Head of caudate nucleus (tissue), 42 donors: ENCODE measurements at places on chromosomes 13 and 19.

DNA sequence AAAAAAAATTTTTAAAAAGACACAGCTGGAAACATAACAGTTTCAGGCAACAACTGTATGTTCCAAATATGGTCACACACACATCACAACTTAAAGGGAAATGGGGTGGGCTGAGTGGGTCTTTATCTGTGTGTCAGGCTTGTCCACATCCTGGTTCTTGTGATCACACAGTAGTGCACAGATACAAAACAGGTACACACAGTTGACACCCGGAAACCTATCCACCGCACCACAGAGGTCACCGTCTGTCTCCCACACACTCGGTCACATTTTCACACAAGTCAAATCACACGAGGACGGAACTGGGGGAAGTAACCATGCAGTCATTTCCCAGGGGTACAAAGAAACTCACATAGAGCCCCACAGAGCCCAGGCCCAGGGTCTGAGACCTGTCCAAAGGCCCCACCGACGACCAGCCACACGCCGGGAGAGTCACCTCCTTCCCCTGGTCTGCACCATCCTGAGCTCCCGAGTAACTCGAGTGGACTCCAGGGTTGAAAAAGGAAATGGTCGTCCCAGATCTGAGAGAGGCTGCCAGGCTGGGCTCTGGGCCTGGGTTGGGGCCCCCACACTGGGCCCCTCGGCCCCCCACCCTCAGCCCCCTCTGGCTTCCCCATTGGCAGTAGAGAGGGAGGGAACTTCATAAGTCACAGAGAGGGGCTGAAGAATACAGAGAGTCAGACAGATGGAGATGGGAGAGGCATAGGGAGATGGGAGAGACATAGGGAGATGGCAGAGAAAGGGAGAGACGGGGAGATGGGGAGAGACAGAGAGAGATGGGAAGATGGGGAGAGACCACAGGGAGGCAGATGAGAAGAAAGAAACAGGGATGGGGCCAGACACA, 1.3 kb upstream of the PPAN start:
- DNase-seq = no peak

- no peak for DNase-seq
Observed at GRCh38 chr19:10756791-10757190, 38.9 kb downstream of the DNM2 start.

GRCh38 chr13:100854006-100854405, 179.4 kb upstream of the TMTC4 start:
- no peak for DNase-seq

DNA sequence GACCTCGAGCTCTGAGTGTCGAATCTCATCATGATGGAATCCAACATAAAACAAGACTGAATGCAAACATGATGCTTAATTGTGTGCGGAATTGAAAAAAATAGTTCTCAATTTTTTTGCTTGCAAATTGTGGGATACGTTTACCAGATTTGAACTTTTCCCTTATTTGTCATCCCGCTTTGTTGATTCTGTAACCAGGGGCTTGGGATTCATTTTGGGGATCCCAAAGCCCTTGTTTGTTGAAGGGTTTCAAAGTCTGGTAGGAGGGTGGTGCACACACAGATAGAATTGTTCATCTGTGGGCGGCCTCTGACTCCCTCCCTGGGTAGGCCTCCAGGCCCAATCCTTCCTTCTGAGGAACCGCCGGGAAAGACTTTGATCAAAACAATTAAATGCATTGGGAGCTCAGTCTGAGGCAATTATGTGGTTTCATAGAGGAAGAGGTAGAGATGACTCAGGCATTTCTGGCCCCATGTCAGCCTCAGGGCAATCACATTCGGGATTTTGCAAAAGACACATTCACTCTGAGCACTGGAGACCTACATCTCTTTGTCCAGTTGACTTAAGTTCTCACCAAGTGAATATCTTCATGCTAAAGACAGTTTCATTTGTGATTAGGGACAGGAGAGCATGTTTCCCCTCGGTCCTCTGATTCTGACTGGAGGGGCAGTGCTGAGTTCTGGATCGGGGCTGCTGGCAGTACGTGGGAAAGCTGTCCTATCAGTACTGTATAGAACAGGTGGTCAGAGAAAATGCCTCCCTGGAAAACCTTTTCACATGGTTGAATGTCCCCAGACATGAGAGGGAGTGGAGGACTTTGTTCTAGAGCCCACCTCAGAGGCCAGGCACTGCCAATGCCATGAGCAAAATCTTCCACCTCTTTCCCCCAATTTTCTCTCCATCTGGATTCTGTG, 27.8 kb upstream of the IGFL4 start:
- DNase-seq = no peak

- DNase-seq = no peak
Observed at GRCh38 chr13:94327318-94327717, 152.2 kb downstream of the DCT start.

DNA sequence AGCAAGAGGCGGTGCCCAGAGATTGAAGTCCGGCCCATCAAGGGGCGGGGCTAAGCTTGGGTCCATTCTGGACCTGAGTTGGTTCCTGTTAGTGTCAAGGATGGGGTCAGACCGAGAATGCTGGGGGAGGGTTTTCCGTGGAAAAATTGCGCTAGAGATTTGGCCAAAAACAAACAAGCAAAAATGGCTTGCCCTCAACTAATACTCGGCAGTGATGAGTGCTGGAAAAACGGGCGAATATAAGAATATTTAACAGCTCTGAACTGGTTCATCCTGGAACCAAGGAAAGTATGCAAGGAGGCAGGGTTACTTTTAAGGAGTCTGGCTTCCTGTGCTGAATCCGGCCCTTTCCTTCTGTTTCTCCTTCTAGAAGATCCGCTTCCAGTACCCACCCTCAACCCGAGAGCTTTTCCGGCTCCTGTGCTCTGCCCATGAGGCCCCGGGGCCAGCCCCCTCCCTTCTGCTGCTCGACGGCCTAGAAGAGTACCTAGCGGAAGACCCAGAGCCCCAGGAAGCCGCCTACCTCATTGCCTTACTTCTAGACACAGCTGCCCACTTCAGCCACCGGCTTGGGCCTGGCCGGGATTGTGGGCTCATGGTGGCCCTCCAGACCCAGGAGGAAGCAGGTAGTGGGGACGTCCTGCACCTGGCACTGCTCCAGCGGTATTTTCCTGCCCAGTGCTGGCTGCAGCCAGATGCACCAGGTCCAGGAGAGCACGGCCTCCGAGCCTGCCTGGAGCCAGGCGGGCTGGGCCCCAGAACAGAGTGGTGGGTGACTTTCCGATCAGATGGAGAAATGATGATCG, 880 bp downstream of the SWSAP1 start:
- DNase-seq = peak; percentile 39

DNA sequence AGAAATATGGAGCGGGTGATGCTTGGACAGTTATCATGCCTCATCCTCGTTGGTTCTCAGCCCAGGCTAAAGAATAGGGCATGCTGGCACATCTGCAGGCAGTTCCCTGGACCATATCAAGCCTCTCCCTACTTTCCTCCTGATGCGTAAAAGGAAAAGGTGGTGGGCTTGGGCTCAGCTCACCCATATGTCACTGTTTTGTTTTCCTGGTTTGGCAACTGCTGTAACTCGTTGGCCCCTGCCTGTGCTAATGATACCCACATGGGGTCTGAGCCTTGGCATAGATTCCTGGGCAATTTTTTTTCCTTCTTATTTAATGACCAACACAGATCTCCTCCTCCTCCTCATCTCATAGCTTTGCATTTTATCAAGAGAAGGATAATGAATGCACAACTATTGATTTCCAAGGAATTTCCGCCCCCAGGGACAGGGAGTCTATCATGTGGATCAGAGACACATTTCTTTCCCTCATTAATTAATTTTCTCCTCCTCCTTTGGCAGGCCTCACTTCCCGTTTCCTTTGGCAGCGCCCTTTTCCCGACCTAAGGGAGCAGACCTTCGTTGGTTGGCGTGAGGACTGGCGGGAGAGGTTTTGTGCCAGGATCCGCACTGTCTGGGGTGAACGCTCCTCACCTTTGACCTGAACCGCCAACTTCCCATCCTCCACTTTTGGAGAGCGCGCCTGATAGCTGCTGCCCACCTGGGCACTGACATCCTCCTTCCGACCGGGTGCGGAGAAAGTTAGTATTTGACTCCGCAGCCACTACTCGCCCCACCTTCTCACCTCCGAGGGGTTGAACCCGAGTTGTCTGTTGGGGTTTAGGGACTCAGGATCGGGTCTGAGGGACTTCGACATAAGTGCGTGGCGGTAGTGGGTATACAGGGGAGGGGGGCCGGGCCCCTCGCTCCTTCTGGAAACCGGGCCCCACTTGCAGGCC, 3.4 kb upstream of the POU4F1 start:
- DNase-seq = no peak

DNA sequence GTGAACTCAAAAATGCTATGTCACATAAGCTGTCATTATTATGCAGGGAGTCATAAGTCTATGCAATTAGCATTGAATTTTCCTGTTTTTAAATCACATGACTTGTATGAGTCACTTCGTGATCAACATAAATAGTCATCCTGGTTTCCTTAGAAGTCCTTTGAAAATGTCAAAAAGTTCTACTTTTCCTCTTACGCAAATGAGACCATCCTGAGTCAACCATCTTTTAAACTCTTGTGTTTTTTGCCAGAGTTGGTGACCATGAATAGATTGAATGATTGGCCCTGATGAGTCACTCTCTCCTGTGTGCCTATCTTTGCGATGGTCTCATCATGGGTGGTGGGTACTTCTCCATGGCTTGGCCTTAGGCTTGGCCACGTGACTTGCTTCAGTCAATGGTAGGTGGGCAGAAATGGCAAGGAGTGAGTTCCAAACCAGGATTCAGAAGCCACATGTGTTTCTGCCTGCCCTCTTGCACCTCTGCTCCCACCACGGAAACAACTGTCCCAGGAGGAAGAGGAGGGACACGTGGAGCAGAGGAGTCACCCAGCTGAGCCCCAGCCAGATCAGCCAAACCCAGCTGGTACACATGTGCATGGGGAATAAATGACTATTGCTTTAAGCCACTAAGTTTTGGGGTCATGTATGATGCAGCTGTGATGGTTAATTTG, 123.5 kb upstream of the CACNA1A start:
- DNase-seq = no peak

GRCh38 chr13:99151516-99151915, 49.1 kb upstream of the UBAC2 start:
- no peak for DNase-seq

GRCh38 chr19:14002571-14003250, 3.4 kb downstream of the RFX1 start:
- DNase-seq = no peak

DNA sequence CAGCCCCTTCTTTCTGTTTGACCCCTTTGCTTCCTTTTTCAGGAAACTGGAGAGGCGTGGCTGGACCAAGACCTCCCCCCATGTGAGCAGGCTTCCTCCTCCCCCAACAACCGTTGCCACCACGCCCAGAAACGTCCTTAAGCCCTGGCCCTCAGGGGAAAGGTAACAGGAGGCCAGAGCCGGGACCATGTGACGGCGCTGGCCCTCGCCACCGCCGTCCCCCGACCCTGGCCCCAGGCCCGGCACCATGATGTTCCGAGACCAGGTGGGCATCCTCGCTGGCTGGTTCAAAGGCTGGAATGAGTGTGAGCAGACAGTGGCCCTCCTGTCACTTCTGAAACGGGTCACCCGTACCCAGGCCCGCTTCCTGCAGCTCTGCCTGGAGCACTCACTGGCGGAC, 14.4 kb downstream of the SAMD4B start:
- no peak for DNase-seq

DNA sequence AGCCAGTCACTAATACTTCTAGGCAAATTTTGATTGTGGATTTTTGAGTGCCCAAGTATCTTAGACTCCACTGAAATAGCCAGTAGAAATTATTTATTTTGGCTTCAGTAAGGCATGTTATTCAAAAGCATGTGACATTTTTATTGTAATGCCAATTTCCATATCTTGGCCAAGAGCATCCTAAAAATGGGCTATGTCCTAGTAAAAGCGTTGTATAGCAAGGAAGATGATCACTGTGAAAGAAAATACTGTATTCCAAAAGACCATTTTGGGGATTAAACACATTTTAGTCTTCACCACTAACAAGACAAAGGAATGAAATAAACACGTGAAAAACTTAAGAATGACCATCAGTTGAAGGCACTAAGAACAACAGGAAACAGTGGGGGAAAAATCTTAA, 149.1 kb downstream of the NUFIP1 start:
- no peak for DNase-seq

GRCh38 chr19:8340341-8341096, 2.5 kb downstream of the KANK3 start:
- no peak for DNase-seq

GRCh38 chr13:20353973-20354372, 121.9 kb upstream of the GJB6 start:
- no peak for DNase-seq

- DNase-seq = no peak
Observed at GRCh38 chr19:15616183-15616582, 1.2 kb downstream of the CYP4F8 start.

GRCh38 chr13:57558051-57558467, 73.5 kb upstream of the PCDH17 start:
- DNase-seq = no peak

DNA sequence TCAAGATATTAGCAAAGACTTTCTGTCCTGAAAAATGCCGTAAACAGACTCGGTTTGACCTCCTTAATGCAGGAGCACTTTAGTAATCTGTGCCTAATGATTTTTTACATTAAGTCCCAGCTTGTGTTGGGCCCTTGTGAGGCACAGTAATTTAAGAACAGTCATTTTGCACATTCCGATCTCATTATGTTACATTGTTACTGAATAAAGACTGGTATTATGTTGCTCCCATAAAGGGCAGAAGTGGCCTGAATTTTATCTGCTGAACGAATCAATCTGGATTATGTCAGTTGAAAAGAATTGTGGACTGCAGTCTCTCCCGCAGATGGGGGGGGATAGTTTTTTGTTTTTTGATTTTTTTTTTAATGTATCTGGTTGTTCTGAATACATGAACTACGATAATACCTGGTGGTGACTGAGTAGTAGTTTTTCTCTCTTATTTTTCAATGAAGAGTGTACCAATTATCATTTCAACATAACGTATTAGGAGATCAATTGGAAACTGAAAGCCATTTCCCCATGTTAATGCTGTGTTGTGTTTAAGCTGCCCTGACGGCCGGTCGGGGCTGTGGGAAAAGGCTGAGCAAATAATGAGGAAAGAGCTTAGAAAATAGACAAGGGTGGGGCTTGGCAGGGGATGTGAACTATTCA, 290.2 kb downstream of the ZNF536 start:
- no peak for DNase-seq

- DNase-seq = no peak
Observed at GRCh38 chr19:16614941-16615340, 13.1 kb downstream of the MED26 start.

- no peak for DNase-seq
Observed at GRCh38 chr19:8310342-8311055, 2.3 kb upstream of the CD320 start.

DNA sequence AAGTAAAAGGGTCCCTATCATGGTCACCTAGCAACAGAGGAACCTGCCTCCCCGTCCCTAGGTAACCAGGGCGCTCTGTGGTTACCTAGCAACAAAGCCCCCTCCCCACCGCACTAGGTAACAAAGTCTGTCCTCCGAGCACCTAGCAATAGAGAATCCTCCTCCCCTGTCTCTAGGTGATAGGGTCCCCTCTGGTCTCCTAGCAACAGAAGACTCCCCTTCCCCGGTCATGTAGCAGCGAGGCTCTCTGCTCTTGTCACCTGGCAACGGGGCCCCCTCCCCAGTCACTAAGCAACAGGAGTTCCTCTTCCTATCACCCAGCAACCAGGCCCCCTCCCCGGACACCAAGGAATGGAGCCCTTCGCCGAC, 307 bp downstream of the JOSD2 start:
- no peak for DNase-seq

- DNase-seq = peak; percentile 91
Observed at GRCh38 chr19:48510421-48511268, 990 bp downstream of the LMTK3 start.

GRCh38 chr13:60755380-60756163, 358.6 kb downstream of the TDRD3 start:
- DNase-seq = peak; percentile 59
